Omental fat pad (tissue), 4 donors: ENCODE measurements at places on chromosomes 16 and 17.

DNA sequence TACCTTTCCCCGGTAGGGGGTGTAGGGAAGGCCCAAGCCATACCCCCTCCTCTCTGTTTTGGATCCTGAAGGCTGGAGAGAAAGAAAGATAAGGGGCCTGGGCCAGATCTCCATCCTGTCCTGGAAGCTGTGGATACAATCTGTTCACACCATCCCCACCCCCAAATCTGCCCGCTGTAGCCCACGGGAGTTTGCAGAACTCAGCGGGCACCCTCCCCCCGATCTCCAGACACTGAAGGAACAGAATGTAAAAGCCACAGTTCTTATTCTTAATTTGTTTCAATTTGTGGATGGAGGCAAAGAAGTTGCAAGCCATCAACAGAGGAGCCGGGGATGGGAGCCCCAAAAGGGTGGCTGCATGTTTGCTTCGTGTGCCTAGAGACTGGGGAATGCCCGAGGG lies 27.2 kb downstream of the GJD3 start:
- no peak for DNase-seq

DNA sequence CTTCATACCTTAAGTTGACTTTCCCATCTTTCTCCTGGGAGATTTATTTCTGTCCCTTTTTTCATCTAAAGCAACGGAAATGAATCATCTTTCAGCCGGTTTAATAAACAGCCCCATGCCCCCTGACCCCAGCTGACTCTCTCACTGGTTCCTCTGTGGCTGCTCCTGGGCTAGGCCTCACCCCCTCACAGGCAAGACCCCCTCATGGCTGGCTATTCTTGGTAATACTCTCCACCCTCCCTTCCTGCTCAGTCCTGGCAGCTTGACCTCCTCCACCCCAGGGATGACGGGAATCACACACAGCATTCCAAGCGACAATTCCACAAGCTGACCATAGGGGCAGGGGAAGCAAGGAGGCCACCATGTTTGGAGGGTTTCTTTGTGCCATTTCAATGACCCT lies 1.5 kb upstream of the ADAP2 start:
- DNase-seq, result no peak

DNA sequence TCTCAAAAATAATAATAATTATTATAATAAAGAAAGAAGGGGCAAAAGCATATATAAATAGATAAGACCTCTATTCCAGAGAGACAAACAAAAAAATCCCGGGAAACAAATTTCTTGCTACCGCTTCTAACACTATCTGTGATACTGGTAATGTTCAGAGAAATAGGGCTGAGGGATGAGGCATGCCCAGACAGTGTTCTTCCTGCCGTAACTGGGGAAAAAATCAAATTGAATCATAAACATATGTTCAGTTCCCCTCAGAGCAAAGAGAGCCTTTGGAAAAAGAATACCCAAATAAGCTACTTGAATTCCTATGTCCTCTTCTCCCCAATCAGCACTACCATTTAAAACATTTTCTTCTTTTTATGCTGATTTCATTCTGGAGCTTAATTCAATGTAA lies 688.0 kb downstream of the KCNJ2 start:
- DNase-seq, result no peak

GRCh38 chr16:21283521-21284289 lies 5.6 kb upstream of the CRYM start:
- no peak for DNase-seq

DNA sequence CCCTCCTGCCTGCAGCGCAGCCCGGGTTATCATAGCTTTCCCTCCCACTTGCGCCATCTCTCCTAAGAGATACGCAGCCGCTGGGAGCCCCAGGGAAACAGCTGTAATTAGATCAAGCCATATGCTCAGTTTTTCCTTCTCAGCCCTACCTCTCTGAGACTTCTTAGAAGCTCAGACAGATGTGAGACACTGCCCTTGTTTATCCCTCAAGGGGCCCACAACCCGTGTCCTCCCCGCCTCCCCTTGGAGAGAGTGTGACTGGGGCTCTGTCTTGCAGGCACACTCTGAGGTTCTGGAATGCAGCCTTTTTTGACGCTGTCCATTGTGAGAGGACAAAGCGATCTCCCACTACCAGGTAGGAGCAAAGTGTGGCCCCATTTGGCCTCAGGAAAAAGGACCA lies 31.2 kb downstream of the CIBAR2 start:
- DNase-seq, result no peak

DNA sequence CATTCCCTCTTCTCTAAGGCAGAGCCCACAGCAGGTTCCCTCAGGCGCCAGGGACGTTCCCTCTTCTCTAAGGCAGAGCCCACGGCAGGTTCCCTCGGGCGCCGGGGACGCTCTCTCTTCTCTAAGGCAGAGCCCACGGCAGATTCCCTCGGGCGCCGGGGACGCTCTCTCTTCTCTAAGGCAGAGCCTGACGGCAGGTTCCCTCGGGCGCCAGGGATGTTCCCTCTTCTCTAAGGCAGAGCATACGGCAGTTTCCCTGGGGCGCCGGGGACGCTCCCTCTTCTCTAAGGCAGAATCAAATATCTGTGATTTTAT lies 24.3 kb downstream of the ACSF3 start:
- DNase-seq, result no peak

DNA sequence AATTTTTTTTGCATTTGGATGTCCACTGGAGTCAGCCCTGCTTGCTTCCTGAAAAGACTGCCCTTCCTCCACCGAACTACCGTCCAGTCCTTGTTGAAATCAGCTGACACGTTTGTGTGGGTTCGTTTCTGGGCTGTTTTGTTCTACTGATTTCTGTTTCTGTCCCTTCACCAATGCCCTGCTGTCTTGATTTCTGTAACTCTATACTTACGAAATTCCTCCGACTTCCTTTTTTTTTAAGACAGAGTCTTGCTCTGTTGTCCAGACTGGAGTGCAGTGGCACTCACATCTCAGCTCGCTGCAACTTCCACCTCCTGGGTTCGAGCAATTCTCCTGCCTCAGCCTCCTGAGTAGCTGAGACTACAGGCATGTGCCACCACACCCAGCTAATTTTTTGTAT lies 8.4 kb upstream of the GAA start:
- no peak for DNase-seq

- DNase-seq, result no peak
These were observed 15.6 kb downstream of the PSMD3 start for GRCh38 chr17:39996162-39996561.

DNA sequence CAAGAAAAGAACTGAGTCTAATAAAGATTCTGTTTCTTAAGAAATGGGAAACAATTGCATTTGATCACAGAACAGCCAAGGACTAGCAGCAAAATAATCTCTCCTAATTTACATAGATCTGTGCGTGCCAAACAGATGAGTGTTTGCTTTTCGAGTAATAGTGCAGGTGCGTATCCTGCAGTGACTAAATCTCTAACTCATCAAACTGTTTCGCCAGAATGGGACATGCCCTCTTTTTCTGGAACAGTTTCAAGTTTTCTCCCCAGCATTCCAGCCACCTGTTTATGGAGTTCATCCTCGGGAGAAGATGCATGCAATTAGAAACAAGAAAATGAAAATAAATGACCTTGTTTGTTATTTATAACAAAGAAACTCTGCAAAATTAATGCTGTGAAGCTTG lies 5.7 kb upstream of the TOX3 start:
- no peak for DNase-seq

- DNase-seq, result no peak
These were observed 333.0 kb downstream of the SEC14L1 start for GRCh38 chr17:77473615-77474226.

DNA sequence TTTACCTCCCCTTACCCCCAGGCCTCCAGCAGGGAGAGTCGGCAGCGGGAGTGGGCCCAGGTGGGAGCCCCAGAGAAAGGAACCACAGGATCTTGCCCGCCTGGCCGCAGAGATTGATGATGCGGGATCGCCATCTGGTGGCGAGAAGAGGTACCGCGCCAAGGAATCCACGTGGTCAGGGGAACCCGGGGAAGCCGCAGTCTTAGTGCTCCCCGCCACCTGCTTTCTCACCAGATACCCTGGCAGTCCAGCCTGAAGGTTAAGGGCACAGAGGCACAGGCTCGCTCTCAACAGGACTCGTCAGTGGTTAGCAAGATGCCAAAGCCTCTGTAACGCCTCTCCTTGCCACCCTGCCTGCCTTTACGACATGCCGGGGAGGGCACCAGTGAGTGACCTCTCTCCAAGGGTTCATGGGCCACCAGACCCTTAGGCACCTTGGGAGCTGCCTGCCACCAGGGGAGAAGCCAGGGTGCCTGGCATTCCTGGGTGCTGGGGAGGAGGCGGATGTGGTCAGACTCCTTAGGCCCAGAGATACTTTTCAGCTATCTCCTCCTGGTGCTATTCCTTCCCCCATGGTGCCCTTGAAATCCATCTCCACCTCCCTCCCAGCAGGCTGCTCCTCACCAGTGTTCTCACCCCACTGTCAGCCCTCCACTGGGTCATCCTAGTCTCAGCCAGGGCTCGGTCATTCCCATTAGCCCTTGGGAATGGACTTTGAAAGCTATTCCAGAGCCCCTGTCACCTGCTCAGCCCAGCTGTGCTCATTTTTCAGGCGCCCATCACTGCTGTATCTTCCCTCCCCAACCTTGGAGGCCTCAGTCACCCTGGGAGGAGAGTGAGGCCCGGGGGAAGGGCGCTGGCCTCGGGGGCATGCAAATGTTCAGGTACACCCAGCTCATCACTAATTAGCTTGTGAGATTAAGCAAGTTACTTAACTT lies 5.5 kb upstream of the RHBDF2 start:
- peak; percentile 93 for DNase-seq

DNA sequence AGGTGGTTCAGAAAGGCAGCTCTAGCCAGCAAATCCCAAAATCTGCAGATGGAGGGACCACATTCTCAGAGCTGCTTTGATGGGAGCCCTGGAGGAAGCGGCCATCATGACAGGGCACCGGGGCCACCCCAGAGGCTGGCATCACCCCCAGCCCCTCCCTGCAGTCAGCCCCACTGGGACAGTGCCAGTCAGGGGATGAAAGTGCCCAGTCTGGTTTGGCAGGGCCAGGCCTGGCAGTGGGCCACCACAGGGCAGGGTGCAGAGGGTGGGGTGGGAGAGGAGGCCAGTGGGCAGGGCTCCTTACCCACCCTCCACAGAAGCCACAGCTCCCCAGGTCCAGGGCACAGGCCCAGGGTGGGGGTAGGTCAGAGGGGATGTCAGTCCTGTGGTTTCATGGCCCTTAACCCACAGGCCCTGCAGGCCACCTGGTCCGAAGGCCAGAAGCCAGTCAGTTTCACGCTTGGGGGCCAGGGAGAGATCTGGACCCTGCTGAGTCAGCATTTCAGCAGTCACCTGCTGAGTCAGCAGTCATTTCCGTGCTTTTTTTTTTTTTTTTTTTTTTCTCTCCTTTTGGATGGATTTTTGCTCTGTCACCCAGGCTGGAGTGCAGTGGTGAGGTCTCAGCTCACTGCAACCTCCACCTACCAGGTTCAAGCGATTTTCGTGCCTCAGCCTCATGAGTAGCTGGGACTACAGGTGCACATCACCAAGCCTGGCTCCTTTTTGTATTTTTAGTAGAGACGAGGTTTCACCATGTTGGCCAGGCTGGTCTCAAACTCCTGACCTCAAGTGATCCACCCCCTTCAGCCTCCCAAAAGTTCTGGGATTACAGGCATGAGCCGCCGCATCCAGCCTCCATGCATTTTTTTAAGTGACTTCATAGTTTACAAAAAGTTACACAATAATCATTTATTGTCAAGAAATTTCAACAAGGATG lies 10.4 kb downstream of the SLC25A10 start:
- no peak for DNase-seq

GRCh38 chr16:24988129-24988518 lies 27.0 kb downstream of the ARHGAP17 start:
- no peak for DNase-seq

DNA sequence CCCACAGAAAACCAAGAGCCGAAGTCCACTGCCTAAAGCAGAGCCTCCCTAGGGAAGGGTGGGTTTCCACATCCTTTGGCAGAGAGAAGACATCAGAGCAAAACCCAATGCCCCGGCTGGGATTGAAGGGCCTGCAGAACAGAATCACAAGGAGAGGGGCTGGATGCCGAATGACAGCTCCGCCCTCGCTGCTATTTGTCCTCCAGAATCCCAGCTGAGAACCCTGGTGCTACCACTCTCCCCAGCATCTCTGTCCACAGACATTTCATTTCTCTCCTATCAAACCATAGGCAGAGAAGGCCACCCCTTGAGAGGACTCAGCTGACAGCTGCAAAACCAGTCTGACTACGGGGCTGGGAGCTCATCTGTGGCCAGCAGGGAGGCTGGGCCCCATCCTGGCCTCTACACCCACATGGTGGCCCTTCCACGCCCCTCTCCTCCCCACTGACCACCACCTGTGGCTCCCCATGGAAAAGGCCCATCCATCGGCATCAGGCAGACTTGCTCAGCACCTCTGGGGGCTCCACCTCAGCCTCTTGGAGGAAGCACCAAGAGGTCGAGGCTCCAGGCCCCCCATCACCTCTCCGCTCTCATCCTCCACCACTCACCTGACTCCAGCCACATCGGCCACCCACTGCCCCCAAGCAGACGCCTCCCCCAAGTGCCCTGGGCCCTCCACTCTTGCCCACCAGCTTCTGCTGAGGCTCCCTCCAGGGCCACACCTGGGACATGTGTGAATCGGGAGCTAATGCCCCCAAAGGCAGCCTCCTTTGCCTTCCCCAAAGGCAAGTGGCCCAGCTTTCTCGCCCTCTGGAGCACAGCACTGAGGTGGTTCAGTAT lies 288.5 kb downstream of the C16orf95 start:
- DNase-seq, result no peak

GRCh38 chr17:72691017-72691416 lies 401.5 kb downstream of the SLC39A11 start:
- no peak for DNase-seq

DNA sequence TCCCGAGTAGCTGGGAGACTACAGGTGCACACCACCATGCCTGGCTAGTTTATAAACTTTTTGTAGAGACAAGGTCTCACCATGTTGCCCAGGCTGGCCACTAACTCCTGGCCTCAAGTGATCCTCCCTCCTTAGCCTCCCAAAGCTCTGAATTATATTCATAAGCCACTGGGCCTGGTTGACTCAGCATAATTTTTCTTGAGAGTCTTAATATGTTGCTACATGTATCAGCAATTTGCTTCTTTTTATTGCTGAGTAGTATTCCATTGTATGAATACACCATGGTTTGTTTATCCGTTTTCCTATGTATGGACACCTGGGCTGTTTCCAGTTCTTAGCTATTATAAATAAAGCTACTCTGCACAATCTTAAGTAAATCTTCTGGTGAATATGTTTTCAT lies 42.4 kb upstream of the NSRP1 start:
- no peak for DNase-seq
